ENCODE measurements at places on chromosomes 6 and 20. TPM values are rescaled to one million over a fixed set of nuclear protein-coding genes. Genes with fewer than 3 reads are reported as not detected.

The RIPK1 gene
- total RNA-seq, result 27.6 TPM

The SPDEF gene
- not detected for total RNA-seq

The PPARD gene
- total RNA-seq, result 29.9 TPM

The PRKN gene
- 0.25 TPM for total RNA-seq

The FNDC11 gene
- 0.63 TPM for total RNA-seq

The CEP85L gene
- 53.4 TPM for total RNA-seq

The ZBP1 gene
- 11.7 TPM for total RNA-seq

The ZSCAN23 gene
- total RNA-seq, result 1.6 TPM

The CFAP206 gene
- not detected for total RNA-seq

The SMOC2 gene
- total RNA-seq, result not detected

The CPNE5 gene
- total RNA-seq, result 2.4 TPM

The SLC17A2 gene
- total RNA-seq, result not detected

The C6orf141 gene
- total RNA-seq, result 0.46 TPM

The SRMS gene
- total RNA-seq, result not detected

The PACSIN1 gene
- total RNA-seq, result 0.78 TPM

The CD40 gene
- 0.71 TPM for total RNA-seq

The TFAP2D gene
- not detected for total RNA-seq

The DPPA5 gene
- total RNA-seq, result not detected

The SPEF1 gene
- total RNA-seq, result not detected

The BFSP1 gene
- 1.1 TPM for total RNA-seq

The MCM8 gene
- 23.7 TPM for total RNA-seq

The SLC52A3 gene
- total RNA-seq, result not detected

The CLIC1 gene
- total RNA-seq, result 538 TPM

The RRAGD gene
- 12.4 TPM for total RNA-seq

The SAMD10 gene
- 20.5 TPM for total RNA-seq

The GHRH gene
- total RNA-seq, result not detected

The OVOL2 gene
- total RNA-seq, result not detected

The LZTS3 gene
- 1.6 TPM for total RNA-seq

The HLA-C gene
- 1,205 TPM for total RNA-seq

The MUC21 gene
- total RNA-seq, result not detected

The ULBP2 gene
- 2.7 TPM for total RNA-seq

The PREP gene
- 40.6 TPM for total RNA-seq

The ISM1 gene
- 1.1 TPM for total RNA-seq

The MEI4 gene
- total RNA-seq, result not detected

The SRSF12 gene
- not detected for total RNA-seq

The DACT2 gene
- total RNA-seq, result not detected

The SLC22A2 gene
- not detected for total RNA-seq

The GPRC6A gene
- total RNA-seq, result not detected

The CST7 gene
- 51.6 TPM for total RNA-seq

The KIAA1755 gene
- total RNA-seq, result not detected

The OR12D1 gene
- total RNA-seq, result not detected

The ASIP gene
- not detected for total RNA-seq

The RBBP8NL gene
- not detected for total RNA-seq

The SSTR4 gene
- not detected for total RNA-seq

The TRERF1 gene
- total RNA-seq, result 14.0 TPM

The SPATS1 gene
- total RNA-seq, result not detected

The PI3 gene
- not detected for total RNA-seq

The TMEM170B gene
- total RNA-seq, result 1.2 TPM

The ADGRF5 gene
- not detected for total RNA-seq

The PSMB1 gene
- 137 TPM for total RNA-seq

The SLC22A1 gene
- 0.50 TPM for total RNA-seq

The BPIFB4 gene
- total RNA-seq, result not detected

The MBOAT1 gene
- 17.6 TPM for total RNA-seq

The TXLNB gene
- total RNA-seq, result 0.76 TPM

The COL20A1 gene
- total RNA-seq, result not detected

The COL21A1 gene
- not detected for total RNA-seq
